ENCODE measurements at places on chromosomes 16 and 17.

- no peak for DNase-seq
These were observed 9.5 kb upstream of the HES7 start for GRCh38 chr17:8133399-8133798.

DNA sequence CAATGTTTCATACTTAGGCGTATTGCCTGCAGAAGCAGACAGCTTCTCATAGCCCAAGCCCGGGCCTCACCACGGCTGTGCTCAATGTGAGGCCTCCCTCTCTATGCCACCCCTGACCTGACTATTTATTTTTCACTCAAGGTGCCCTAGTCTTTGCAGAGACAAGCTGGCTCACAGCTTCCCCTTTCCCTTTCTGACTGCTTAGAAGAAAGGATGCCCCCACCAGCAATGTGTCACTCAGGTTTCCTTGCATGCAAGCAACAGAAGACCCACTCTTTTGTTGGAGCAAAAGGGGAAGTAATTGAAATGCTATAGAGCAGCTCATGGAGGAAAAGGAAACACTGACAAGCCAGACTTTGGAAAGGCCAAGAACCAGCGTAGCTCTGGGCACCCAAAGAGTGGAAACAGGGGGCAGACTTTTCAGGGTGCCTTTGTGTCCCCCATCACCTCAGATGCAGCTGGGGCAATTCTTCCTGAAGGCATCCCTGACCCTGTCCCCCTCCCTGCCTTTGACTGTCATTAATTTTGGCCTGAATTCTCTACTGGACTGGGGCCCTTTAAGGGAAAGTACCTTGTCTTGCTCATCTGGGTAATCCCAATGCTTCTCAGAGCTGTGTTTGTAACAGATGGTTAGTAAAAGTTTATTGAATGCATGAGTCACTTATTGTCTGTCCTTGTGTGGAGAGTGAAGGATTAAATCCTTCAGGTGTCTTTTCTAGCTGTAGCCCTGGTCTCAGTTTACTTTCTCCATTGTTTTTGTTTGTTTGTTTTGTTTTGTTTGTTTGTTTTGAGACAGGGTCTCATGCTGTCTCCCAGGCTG lies 17.8 kb downstream of the RGS9 start:
- DNase-seq: no peak

GRCh38 chr17:37770631-37771518 lies 26.0 kb upstream of the HNF1B start:
- no peak for DNase-seq

DNA sequence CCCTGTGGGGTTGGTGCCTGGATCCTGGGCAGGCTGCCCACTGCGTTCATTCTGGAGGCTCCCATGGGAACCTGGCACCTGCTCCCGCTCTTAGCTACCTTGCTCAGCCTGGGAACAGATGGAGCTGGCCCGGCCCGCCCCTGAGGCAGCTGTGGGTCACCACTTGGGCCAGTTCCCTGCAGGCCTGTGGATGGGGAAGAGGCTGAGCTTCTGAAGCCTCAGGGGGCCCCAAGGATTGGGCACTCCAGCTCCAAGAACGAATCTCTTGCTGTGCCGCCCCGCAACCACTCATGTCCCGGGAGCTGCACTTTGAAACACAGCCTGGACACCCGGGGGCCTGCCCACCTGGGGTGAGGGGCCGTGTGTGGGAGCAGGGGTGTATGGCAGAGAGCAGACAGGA lies 37.7 kb downstream of the BAHCC1 start:
- DNase-seq: no peak

DNA sequence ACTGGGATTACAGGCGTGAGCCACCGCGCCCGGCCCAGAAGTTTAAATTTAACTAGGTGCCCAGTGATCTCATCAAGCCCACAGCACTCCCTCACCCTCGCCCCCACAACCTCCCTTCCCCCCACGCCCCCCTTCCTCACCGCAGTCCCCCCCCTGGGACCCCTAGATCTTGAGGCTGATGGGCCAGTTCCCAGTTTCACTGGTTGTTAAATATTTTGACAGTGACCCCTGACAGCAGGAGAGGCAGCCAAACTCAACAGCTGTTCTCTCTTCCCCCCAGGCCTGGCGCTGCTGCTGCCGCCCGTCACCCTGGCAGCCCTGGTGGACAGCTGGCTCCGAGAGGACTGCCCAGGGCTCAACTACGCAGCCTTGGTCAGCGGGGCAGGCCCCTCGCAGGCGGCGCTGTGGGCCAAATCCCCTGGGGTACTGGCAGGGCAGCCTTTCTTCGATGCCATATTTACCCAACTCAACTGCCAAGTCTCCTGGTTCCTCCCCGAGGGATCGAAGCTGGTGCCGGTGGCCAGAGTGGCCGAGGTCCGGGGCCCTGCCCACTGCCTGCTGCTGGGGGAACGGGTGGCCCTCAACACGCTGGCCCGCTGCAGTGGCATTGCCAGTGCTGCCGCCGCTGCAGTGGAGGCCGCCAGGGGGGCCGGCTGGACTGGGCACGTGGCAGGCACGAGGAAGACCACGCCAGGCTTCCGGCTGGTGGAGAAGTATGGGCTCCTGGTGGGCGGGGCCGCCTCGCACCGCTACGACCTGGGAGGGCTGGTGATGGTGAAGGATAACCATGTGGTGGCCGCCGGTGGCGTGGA lies 15.6 kb downstream of the QPRT start:
- no peak for DNase-seq

Data from activated CD8-positive, alpha-beta memory T cell treated with anti-CD3 and anti-CD28 coated beads for 48 hours (primary cell).